Right ventricle myocardium inferior (tissue), 1 donor: ENCODE measurements at places on chromosomes 5 and 9. TPM values are rescaled to one million over a fixed set of nuclear protein-coding genes. Genes with fewer than 3 reads are reported as not detected.

DNA sequence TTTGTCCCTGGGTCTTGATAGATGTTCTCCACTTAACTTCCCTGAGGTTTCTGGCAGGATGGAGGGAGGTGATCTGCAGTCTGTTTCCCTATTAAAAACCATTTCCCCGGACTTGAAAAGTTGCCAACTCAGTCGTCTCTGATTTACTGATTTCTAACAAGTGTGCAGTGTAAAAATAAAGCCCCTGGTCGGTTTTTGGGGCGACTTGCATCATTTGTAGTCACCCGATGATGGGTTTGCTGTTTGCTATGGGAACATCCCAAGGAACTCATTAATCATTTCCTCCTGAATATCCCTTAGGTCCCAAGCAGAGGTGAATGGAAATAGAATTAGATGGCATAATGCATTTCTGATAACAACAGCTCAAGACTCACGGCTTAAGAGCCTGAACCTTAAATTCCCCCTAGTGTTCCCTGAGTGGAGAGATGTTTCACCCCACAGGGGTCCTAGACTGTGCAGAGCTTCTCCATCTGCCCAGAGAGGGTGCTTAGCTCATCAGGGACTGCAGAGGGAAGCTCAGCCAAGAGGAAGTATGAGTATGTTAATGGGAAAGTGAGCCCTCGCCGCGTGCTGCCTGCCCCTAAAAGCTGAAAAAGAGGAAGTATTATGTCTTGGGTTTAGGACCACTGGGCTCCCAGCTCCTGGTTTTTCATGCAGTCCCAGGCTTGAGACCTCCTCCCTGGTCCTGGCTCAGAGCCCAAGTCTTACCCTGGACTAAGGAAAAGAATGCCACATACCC is 115.1 kb upstream of the DAP start:
- DNase-seq = peak; percentile 76

DNA sequence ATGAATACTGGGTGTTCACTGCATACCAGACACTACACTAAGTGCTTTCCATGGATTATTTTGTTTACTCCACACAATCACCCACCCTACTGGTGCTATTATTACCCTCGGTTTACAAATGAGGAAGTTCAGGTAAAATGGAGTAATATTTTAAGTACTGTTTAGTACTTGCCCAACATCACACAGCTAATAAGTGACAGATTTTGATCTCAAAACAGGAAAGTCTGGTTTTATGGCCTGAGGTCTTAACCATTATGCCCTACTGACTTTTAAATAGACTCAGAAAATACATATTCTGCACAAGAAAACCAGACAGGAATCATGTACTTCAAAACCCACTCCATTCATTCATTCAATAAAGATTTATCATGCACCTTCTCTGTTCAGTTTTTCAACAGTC is 431.0 kb upstream of the TLE4 start:
- DNase-seq = no peak

- no peak for DNase-seq
These were observed 199.5 kb upstream of the PUM3 start for GRCh38 chr9:3043369-3043768.

- DNase-seq = no peak
These were observed 168.0 kb downstream of the AP3B1 start for GRCh38 chr5:78126536-78126935.

- no peak for DNase-seq
These were observed 126.4 kb downstream of the SPOCK1 start for GRCh38 chr5:137372773-137373160.

DNA sequence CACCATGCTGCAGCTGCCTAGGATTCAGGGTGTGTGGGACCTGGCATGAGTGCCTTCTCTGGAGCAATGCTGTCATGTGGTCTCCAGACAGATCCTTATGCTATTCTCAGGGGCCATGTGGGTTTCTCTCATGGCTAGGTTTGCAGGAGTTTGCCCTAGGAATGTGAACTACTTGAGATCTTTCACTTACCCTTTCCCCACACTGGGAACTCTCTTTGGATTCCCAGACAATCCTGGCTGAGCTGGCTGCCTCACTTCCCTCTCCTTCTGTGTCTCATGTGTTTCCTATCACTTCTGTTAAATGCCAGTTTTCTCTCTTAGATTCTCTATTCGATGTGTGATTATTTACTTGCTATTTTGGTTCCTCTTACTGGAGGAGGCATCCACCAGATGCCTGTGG is 270.2 kb upstream of the RASA1 start:
- no peak for DNase-seq

GRCh38 chr5:148403344-148403743 is 19.6 kb downstream of the FBXO38 start:
- no peak for DNase-seq

DNA sequence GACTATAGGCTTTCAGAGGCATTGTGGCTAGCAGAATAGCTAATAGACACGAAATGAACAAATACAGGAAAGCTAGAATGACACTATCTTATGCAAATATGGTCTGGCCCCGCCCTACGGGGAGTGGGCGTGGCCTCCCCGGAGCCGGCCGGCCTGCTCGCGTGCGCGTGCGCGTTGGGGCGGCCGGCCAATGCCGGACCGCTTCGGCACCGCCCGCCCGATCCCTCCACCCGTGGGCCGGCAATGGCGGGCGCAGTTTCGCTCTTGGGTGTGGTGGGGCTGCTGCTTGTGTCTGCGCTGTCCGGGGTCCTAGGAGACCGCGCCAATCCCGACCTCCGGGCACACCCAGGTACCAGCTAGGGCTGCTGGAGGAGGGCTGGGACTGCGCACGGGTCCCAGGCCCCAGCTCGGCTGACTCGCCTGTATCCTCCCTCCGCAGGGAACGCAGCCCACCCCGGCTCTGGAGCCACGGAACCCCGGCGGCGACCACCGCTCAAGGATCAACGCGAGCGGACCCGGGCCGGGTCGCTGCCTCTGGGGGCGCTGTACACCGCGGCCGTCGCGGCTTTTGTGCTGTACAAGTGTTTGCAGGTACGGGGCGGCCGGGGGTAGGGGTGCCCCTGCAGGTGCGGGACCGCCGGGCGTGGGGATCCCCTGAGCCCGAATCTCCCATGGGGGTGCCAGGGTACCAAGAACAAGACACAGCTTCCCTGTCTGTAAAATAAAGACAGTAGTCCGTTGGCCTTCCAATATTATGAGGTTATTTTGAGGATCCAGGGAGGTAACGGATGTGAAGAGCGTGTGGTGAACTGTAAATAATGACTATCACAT is at the start of gene CCDC107:
CCDC107 (plus strand) TSS at position 156 of the 831 bp plus-strand sequence; CDS start at position 244, 88 bp downstream.
- DNase-seq = peak; percentile 93

Gene TRIM7
- 14.4 TPM for total RNA-seq

GRCh38 chr9:118384531-118385100 is 680.4 kb downstream of the TLR4 start:
- DNase-seq = no peak

GRCh38 chr5:132006331-132007120 is 4.9 kb downstream of the ACSL6 start:
- DNase-seq = no peak

GRCh38 chr5:167587772-167588437 is 703.5 kb upstream of the WWC1 start:
- no peak for DNase-seq

Gene CDH10
- 0.11 TPM for total RNA-seq

Gene SLIT3
- total RNA-seq = 12.4 TPM

DNA sequence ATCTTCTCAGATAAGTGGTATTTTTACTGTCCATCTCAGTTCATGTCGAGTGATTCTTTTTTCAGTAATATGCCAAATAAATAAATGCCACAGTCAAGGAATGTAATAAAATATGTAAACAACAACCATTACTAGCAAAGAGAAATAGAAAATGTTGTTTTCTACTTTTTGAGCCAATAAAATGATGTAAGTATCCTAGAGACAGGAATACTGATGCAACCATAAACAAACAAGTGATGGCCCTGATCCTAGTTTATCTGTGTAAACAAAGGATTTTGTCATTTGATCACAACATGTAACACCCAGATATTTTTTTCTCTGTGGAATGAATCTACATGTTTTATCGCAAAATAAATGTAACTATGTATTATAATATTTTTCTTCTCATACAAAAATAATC is 1852.8 kb downstream of the EFNA5 start:
- no peak for DNase-seq

DNA sequence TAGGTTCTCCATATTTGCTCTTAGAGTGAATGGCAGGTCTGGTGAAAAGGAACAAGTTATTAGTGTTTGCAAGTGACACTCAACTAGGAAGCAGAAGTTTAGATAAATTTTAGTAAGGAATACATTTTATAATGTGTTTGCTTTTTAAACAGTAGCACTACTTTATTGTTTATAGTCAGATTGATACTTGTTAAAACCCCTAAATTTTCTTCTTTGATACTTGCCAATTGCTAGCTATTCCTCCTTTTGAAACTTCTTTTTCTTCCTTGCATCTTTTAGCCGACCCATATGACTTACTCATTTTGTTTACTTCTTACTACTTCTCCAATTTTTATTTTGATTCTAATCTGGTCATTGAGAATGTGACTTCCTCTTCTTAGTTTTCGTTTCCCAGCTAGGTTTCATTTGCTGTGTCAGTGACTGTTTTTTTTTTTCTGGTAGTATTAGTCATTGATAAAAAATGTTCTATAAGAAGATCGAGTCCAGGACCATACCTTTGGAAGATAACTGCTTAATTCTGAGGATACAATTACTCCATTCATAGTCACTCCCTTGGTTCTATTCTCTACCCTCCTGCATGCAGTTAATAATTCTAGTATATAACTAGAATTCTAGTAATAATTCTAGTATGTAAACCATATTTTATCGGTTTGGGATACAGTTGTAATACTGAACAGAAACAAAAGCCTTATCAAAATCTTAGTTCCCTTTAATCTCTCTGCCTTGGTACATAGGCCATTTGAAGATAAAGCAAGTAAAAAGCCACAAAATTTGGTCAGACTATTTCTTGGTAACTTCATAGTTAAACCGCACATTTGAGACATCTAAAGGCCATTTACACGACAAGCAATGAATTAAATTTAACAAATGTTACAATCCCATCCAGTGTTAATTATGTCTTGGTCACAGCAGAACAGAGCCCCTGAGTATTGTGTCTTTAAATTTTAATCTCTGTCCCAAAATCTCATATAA is 2.8 kb upstream of the RICTOR start:
- DNase-seq = no peak
